Stimulated activated CD8-positive, alpha-beta memory T cell treated with anti-CD3 and anti-CD28 coated beads, Interleukin-2, amount 100 ng/mL, for 1 hour (primary cell): ENCODE measurements at places on chromosomes 3 and 15.

DNA sequence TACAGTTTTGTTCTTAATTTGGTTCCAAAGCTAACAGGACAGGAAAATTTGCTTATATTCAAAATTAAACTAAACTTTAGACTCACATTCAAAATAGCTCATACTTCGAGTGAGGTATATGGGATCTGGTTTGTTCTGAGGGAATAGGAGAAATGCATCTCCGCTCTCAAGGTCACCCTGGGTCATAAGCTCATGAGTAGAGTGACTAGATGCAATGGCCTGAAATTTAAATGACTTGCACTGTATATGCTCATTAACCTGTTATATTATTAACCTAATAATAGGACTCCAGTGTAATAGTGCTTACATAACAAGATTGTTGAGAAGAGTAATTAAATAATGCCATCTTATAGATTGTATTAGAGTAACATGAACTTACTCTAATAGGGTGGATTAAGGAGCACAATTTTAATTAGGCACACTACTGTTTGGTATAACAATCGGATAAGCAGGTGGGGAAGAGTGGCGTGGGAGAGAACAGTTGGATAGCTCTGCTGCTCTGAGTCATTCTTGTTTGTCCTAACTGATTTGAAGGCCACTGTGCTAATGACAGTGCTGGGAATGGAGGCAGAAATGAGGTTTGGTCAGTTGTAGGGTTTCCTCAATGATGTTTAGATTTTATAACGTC is 5.2 kb downstream of the NKTR start:
- DNase-seq, result no peak

GRCh38 chr15:39855400-39855799 is 64.7 kb downstream of the GPR176 start:
- no peak for DNase-seq

DNA sequence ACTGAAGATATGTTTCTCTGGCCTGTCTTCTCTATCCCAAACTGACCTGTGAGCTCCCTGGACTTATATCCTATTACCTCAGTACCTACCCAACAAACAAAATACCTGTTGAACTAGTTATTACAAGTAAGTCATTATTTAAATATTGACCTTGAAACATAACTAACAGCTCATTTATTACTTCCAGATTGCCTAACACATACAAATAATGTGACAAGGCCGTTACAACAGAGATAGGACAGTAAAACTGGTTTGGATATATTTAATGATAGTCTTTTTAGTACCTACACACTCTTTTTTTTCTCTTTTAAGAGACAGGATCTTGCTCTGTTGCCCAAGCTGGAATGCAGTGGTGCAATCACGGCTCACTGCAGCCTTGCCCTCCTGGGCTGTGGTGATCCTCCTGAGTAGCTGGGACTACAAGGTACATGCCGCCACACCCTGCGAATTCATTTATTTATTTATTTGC is 145.0 kb downstream of the ADAM10 start:
- no peak for DNase-seq

GRCh38 chr15:99486371-99487336 is 79.1 kb upstream of the MEF2A start:
- no peak for DNase-seq

DNA sequence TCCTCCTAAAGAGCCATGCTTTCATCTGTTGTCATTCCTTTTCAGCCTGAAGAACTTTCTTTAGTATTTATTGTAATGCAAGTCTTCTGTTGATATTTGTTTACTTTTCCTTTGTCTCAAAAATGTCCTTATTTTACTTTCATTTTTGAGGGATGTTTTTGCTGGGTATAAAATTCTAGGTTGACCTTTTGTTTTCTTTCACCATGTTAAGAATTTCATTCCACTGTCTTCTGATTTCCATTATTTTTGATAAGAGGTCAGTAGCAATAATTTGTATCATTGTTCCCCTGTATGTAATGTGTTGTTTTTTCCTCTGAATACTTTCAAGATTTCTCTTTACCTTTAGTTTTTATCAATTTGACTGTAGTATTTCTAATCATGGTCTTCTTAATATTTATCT is 91.1 kb downstream of the RSRC1 start:
- DNase-seq, result no peak

DNA sequence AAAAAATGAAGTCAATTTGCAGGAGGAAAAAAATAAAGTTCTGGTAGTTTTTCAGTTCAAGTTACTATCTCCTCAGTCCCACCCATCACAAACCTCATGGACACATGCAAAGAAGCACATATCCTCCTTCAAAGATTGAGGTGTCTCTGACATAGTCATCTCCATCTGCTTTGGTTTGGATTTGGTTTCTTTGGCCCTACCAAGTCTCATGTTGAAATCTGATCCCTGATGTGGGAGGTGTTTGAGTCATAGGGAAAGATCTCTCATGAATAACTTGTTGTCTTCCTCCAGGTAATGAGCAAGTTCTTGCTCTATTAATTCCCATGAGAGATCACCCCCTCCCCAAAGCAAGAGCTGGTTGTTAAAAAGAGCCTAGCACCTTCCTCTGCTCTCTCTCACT is 446.8 kb downstream of the IGSF11 start:
- no peak for DNase-seq

GRCh38 chr3:124927574-124928045 is 6.9 kb downstream of the MUC13 start:
- DNase-seq, result no peak

DNA sequence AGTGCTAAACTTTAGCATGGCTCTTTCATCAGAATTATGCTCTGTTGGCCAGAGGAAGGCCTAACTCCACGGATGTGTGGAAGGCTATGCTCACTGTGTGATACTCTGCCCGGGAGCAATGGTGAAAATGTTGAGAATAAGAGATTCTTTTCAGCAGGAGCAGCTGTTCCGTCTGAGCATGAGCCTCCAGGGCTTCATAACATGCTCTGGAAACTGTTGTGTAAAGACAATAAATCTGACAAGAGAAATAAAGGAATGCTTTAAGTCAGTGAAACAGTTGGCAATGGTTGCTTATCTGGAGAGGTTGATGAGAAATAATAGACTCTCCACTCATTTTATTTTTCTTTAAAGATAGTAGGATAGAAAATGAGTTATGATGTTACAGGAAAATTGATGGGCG is 269.8 kb downstream of the DIPK2A start:
- DNase-seq, result no peak

DNA sequence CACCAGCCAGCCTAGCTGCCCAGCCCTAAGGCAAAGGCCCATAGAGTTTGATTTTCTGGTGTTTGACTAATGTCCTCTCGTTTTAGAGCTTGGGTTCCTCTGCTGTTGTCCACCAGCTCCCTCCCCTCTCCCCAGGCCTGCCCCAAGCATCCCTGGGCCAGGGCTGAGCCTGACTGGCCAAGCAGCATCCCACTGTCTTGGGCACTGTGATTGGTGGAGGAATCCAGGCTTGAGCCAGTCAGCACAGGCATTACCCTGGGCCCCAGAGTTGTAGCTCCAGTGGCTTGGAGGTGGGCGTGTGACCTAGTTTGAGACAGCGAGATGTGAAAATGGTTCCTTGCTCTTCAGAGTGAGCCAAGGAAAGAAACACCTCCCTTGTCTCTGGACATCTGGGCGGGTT is 155.3 kb upstream of the MEF2A start:
- no peak for DNase-seq

DNA sequence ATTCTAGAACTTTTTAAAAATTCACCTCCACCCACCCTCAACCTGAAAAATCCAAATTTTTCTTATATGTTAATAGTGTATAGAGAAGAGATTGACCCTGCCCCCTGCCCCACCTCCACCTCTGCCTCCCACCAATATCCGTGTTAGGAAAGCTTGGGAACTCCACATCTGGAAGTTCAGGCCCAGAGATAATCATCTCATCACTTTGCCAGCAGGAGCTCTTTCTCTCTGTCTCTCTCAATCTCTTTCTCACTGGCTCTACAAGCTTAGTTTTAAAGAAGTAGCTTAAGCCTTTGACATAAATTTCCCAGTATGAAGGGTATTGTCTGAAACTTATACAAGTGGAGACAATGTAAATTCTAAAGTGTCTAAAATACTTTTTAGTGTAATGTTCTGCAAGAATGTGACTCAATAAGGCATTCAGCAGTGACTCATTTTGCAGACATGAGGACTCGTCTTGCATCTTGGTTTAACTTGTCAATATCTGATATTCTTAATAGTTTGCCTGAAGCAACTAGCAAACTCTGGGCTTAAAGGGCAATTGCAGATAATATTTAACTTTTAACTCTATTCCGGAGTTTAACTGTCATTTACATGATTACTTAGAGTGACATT is 299.8 kb upstream of the EPHA3 start:
- DNase-seq, result no peak

DNA sequence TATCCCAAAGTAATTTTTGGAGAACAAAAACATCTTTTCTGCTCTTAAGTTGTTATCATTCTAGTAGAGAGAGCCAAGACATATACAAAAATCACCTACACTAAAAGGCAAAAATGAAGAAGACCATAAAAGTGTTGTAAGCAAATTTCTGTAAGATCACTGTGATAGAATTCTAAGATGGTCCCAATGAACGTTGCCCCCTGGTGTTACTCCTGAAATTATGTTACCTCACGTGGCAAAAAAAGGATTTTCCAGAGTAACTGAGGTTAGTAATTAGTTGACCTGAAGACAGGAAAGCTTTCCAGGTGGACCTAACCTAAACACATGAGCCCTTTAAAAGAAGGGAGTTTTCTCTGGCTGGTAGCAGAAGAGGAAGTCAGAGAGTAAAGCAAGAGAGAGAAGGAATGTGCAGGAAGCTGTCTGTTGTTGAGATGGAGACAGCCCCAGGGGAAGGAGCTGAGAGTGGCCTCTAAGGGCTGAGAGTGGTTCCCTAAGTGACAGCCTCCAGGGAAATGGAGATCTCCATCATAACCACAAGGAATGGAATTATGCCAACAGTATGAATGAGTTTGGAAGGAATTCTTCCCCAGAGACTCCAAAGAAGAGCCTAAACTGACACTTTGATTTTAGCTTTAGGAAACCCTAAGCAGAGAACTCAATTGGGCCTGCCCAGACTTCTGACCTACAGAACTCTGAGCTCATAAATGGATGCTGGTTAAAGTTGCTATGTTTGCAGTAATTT is 205.9 kb downstream of the CD47 start:
- no peak for DNase-seq

DNA sequence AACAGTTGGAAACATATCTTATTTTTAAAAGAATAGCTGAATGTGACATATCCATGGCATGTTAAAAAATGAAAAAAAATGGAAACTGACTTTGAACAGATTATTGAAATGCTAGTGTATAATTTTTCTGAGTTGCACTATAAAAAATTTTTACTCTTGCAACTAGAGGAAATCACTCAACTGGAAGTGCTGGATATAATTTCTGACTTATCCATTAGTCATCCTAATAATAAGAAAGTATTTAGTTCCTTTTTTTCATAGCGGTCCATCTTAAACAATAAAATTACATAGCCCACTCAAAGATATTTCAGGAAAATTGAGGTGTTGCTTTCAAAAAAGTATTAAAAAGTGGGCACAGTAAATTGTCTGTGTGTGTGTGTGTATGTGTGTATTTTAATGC is 80.7 kb downstream of the MBNL1 start:
- no peak for DNase-seq

DNA sequence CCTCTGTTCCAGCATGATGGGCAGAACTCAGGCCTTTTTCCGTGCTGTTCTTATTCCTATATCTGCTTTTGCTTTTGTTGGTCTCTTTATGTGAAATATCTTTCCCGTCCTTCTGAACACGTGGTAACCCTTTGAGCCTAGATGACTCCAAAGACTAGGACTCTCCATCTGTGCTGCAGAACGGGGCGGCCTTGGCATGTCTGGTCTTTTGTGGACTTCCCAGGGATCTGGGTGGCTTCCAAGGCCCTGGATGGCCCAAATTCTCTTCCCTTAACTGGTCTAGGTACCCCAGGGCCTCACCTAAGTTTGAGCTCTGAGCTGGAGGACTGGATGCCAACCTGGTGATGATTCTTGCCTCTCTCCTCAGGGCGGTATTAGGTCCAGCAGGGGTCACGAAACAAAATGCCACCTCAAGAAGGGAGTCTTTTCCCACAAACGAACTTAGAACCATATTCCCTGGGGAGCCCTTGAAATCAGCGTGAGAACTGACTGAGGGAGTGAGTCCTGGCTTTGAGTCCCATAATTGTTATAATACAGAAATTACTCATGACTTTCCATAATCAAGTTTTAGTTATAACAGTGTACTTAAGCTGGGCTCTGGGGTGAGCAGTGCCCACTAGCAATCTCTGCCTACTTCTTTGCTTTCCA is 13.8 kb downstream of the TLNRD1 start:
- DNase-seq, result no peak

- no peak for DNase-seq
These were observed 1.5 kb downstream of the RPL35A start for GRCh38 chr3:197951392-197951990.

- DNase-seq, result no peak
These were observed 20.7 kb downstream of the TEX9 start for GRCh38 chr15:56385908-56386307.

- DNase-seq, result no peak
These were observed 173.5 kb downstream of the ABHD5 start for GRCh38 chr3:43863966-43864933.

DNA sequence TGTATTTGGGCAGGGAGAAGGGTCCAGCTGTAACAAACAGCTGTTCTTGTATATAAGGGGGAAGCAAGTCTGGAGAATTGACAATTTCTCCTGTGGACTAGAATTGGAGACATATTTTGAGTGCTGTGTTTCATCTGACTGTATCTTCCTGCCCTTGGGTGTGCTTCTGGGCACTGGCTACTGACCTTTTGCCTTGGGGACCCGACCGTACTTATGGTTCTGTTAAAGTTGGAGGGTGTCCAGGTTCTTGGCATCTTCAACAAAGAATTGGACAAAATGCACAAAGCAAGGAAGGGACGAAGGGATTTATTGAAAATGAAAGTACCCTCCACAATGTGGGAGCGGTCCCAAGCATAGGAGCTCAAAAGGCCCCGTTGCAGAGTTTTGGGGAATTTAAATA is 31.0 kb downstream of the MAP2K1 start:
- DNase-seq, result no peak

GRCh38 chr15:99411234-99411633 is 154.6 kb upstream of the MEF2A start:
- DNase-seq, result no peak

- DNase-seq, result no peak
These were observed 60.6 kb downstream of the PLCL2 start for GRCh38 chr3:16945330-16945729.

DNA sequence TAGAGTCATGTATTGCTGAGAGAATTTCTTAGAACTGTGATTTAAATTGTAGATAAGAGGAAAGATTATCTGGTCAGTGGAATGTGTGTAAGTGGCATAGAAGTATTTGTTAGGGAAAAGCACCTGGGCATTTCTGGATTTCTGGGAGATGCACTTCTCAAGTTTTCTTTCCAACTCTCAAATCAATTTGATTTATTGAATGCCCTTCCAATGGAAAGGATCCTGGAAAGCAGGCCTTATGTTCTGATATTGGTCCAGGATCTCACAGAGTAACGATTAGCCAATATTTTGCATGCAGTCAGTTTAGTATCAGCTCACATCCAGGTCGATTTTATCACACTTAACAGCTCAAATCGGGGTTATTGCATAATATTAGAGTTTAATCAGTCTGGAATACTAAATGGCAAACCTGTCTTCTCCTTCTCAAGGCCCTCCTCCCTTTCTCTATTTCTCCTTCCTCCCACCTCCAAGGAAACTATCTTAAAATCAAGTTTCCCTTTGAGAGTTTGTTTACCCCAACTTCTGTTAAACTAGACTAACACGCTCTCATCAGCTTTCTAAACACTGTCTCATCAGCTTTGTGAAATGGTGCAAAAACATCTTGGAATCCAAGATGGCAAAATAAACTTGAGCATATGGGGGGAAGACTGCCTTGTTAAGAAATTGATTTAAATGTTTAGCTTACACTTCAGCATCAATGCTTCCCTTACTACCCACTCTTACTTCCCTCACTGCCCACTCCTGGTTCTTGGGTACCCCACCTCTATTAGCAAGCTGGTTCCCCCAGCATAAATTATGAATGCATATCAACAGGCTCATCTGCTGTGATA is 9.5 kb downstream of the SOX2 start:
- DNase-seq, result no peak
